ENCODE measurements at places on chromosomes 1 and 21. TPM values are rescaled to one million over a fixed set of nuclear protein-coding genes. Genes with fewer than 3 reads are reported as not detected.
A peak's percentile ranks its signal among the peaks of the same experiment; 100 is the strongest.

The PCBP3 gene
- 1.3 TPM for total RNA-seq

The NBPF6 gene
- not detected for total RNA-seq

The GPR161 gene
- total RNA-seq, result 6.5 TPM

The CRP gene
- 0.33 TPM for total RNA-seq

The NHLH1 gene
- total RNA-seq, result not detected

The PDE4B gene
- total RNA-seq, result 12.2 TPM

The LYPD8 gene
- total RNA-seq, result not detected

The OR2AK2 gene
- not detected for total RNA-seq

The ANGPTL1 gene
- total RNA-seq, result 19.8 TPM

The CELA2A gene
- 4,384 TPM for total RNA-seq

The RHD gene
- not detected for total RNA-seq

The GPR61 gene
- not detected for total RNA-seq

The MTARC2 gene
- 19.5 TPM for total RNA-seq

DNA sequence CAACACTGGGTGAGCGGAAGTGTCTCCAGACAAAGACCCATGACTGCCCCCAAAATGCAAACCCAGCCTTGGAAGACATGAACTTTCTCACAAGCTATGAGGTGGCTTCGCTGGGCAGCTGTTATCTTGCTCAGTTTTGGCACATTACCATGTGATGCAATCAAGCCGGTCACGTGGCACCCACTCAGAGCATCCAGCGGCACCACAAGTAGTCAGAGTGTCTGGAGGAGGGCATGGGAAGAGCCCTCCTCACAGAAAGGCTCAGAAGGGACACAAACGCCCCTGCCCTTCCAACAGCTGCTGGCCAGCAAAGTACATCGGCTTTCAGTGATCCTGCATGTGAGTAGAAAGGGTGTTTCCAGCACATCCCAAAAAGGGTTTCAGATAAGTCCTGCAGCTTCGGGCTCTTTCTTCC is 145.5 kb upstream of the IRF2BP2 start:
- peaks cover 32% of the 10 kb centered on the region for H3K4me1 ChIP-seq
- no peak overlapping the region for H3K27ac ChIP-seq
- no peaks in the 10 kb centered on the region for H3K36me3 ChIP-seq
- DNase-seq, result peak; percentile 78
- no peak overlapping the region for H3K4me3 ChIP-seq

- no peaks in the 10 kb centered on the region for H3K36me3 ChIP-seq
- H3K27ac ChIP-seq, result no peak overlapping the region
- no peak for DNase-seq
- no peaks in the 10 kb centered on the region for H3K27me3 ChIP-seq
These were observed 20.3 kb downstream of the PDC start for GRCh38 chr1:186440584-186440983.

DNA sequence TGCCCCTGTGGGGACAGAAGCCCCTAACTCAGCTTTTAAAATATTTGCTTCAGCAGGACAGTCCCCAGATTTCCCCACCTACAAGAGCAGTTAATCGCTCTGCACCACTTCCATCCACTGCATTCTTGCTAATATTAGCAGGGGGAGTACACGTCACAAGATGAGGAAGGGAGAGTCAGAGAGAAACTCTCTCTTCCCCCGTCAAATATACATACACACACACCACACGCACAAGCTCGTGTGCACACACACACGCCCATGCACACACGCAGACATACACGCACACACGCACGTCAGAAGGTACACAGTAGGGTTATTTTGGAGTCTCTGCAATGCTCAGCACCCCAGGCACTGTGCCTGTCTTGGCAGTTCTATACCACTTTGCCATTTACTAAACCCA is 2.1 kb downstream of the CLCA1 start:
- H3K36me3 ChIP-seq, result no peaks in the 10 kb centered on the region
- no peaks in the 10 kb centered on the region for H3K27me3 ChIP-seq
- H3K4me3 ChIP-seq, result no peak overlapping the region
- DNase-seq, result no peak

GRCh38 chr1:199272139-199272544 is 633.3 kb downstream of the PTPRC start:
- H3K4me3 ChIP-seq, result no peak overlapping the region
- no peaks in the 10 kb centered on the region for H3K27me3 ChIP-seq
- no peak for DNase-seq
- H3K4me1 ChIP-seq, result peaks cover 26% of the 10 kb centered on the region
- no peaks in the 10 kb centered on the region for H3K36me3 ChIP-seq

DNA sequence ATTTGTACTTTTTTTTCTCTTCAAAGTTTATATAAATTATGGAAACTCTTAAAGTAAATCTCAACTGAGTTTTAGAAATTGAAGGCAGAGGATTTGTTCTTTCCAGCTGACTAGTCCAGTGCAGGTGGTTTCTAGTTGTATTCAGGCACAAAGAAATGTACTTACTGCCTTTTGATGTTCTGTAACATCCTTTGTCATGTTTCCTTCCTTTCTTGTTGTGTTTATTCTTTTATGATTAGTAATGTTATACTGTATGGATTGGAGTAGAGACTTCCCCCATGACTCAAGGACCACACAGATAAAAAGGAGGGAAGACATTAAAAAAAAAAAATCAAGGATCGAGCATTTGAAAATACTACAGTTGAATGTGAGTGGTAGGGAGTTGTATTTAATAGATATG is 8.0 kb downstream of the HIPK1 start:
- peaks cover 51% of the 10 kb centered on the region for H3K4me1 ChIP-seq
- no peak for DNase-seq
- no peak overlapping the region for H3K4me3 ChIP-seq
- no peak overlapping the region for H3K27ac ChIP-seq
- no peaks in the 10 kb centered on the region for H3K36me3 ChIP-seq
- H3K27me3 ChIP-seq, result no peaks in the 10 kb centered on the region

DNA sequence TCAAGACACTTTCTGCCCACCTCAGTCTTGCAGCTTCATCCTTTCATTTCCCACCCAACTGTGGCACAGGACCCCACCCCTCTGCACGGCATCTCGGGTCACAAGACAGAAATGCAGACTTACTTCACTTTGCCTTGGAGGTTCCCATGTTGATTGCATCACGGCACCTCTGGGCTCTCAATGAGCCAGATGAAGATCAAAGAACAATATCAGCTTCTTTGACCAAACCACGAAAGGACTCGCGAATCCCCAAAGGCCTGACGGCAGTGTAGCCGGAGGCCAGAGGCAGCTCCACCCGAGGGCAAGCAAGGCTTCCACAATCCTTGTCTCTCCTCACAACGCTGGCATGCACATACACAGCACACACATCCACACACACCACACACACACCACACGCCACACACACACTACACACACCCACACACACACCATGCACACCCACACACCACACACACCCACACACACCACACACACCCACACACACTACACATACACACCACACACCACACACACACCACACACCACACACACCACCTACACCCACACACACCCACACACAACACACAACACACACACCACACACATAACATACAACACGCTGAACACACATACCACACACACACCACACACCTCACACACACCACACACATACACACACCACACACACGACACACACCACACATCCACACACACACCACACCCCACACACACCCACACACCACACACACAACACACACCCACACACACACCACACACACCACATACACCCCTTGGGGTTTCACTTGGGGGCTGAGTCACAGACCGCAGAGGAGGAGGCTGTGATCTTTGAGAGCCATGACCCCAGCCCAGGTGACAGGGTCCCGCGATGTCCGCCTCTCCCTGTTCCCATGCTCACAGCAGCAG is 35.8 kb downstream of the UBASH3A start:
- H3K27me3 ChIP-seq, result no peaks in the 10 kb centered on the region
- H3K4me1 ChIP-seq, result no peaks in the 10 kb centered on the region
- no peak overlapping the region for H3K4me3 ChIP-seq
- DNase-seq, result no peak
- H3K27ac ChIP-seq, result no peak overlapping the region

DNA sequence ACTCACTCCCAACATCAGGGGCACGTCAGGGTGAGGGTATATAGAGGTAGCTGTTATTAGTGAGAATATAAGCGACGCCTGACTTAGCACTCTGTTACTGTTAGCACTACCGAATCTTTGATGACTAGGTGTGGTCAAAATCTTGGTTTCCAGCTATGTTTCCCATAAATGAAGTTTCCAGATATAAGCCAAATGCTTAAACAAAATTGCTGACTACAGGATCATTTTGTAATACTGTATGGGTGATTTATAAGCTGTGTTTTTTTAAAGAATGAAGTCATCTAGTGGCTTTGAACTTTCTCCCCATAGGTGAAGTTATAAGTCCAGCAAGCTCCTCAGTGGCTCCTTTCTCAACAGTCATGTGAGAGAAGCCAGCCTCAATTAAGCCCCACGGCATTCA is 23.7 kb downstream of the KCNJ15 start:
- no peaks in the 10 kb centered on the region for H3K36me3 ChIP-seq
- no peak overlapping the region for H3K27ac ChIP-seq
- no peaks in the 10 kb centered on the region for H3K4me1 ChIP-seq
- no peak overlapping the region for H3K4me3 ChIP-seq

- H3K36me3 ChIP-seq, result no peaks in the 10 kb centered on the region
- no peak overlapping the region for H3K4me3 ChIP-seq
- no peak for DNase-seq
- H3K4me1 ChIP-seq, result no peaks in the 10 kb centered on the region
These were observed 21.5 kb upstream of the NHLH2 start for GRCh38 chr1:115862403-115862802.

GRCh38 chr1:89502042-89502441 is 22.6 kb upstream of the LRRC8B start:
- H3K36me3 ChIP-seq, result no peaks in the 10 kb centered on the region
- no peak overlapping the region for H3K4me3 ChIP-seq
- no peaks in the 10 kb centered on the region for H3K27me3 ChIP-seq
- no peak for DNase-seq

DNA sequence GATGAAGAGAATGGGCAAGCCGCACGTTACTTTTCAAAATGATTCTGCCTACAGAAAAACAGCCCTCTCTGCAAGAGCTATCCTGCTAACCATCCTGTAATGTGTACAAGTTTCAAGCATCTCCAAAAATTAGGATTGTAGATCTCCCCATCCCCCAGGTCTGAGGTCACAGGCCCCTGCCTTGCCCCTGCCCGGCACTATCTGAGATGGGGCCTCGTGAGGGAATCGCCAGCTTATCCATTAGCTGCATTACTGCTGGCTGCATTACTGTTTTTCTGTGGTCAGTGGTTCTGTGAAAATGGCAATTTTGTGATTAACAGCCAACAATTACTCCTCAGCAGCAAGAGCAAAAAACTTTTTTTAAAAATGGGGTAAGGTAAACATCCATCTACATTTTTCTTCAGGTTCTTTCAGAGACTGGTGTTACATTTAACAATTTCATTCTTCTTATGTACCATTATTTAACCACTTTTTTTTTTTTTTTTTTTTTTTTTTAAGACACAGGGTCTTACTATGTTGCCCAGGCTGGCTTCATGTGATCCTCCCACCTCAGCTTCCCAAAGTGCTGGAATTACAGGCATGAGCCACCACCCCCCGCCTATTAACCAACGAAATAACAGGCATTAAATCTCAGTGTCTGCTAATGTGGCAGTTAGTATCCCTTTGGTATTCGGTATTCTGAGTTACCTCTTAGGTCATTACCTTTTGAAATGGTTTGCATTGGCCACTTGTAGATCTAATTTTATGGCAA is 83.8 kb downstream of the MRPL37 start:
- no peaks in the 10 kb centered on the region for H3K36me3 ChIP-seq
- peaks cover 48% of the 10 kb centered on the region for H3K4me1 ChIP-seq
- peak overlapping the region; percentile 71 for H3K27ac ChIP-seq
- H3K4me3 ChIP-seq, result no peak overlapping the region
- no peaks in the 10 kb centered on the region for H3K27me3 ChIP-seq
- no peak for DNase-seq

DNA sequence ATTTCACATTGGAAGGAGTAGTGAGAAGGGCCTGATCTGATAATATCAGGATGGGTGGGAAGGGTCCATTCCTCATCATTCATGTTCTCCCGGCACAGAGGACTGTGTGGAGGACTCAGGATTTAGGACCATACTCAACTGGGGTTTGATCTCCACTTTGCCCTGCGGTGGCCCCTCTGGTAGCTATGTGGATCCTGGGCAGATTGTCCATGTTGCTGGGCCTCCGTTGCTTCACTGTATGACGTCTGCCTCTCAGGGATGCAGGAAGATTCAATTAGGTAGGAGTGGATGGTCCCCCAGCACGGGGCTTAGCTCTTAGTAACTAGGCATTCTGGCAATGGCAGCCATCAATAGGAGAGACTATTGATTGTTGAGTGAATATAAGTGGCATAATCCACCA is 2.3 kb downstream of the ETS2 start:
- DNase-seq, result no peak
- peak overlapping the region; percentile 31 for H3K27ac ChIP-seq
- peaks cover 3% of the 10 kb centered on the region for H3K36me3 ChIP-seq
- H3K27me3 ChIP-seq, result no peaks in the 10 kb centered on the region
- peaks cover 18% of the 10 kb centered on the region for H3K4me1 ChIP-seq
- H3K4me3 ChIP-seq, result no peak overlapping the region

- no peak overlapping the region for H3K4me3 ChIP-seq
- DNase-seq, result no peak
- peaks cover 12% of the 10 kb centered on the region for H3K4me1 ChIP-seq
These were observed 75.2 kb downstream of the TRABD2B start for GRCh38 chr1:47921935-47922415.

GRCh38 chr1:182392050-182393028 is 749 bp upstream of the GLUL start:
- H3K27ac ChIP-seq, result peak overlapping the region; percentile 77
- peaks cover 36% of the 10 kb centered on the region for H3K4me1 ChIP-seq
- peak overlapping the region; percentile 89 for H3K4me3 ChIP-seq
- no peak for DNase-seq
- H3K27me3 ChIP-seq, result no peaks in the 10 kb centered on the region
- H3K36me3 ChIP-seq, result peaks cover under 1% of the 10 kb centered on the region

GRCh38 chr21:18373606-18374005 is 30.0 kb downstream of the TMPRSS15 start:
- H3K27ac ChIP-seq, result no peak overlapping the region
- DNase-seq, result no peak

- H3K4me1 ChIP-seq, result no peaks in the 10 kb centered on the region
- no peaks in the 10 kb centered on the region for H3K36me3 ChIP-seq
- H3K4me3 ChIP-seq, result no peak overlapping the region
- H3K27ac ChIP-seq, result no peak overlapping the region
- DNase-seq, result no peak
- H3K27me3 ChIP-seq, result no peaks in the 10 kb centered on the region
These were observed 81.0 kb upstream of the LRRC8D start for GRCh38 chr1:89739844-89740216.

- no peaks in the 10 kb centered on the region for H3K36me3 ChIP-seq
- no peaks in the 10 kb centered on the region for H3K4me1 ChIP-seq
- no peaks in the 10 kb centered on the region for H3K27me3 ChIP-seq
- no peak overlapping the region for H3K27ac ChIP-seq
- H3K4me3 ChIP-seq, result no peak overlapping the region
These were observed 231.5 kb downstream of the KCNT2 start for GRCh38 chr1:196376630-196377328.

GRCh38 chr1:119008483-119009311 is 20.6 kb upstream of the TBX15 start:
- no peak overlapping the region for H3K27ac ChIP-seq
- no peak overlapping the region for H3K4me3 ChIP-seq
- H3K27me3 ChIP-seq, result peaks cover 24% of the 10 kb centered on the region

- no peak overlapping the region for H3K4me3 ChIP-seq
- no peak for DNase-seq
- H3K36me3 ChIP-seq, result no peaks in the 10 kb centered on the region
- no peak overlapping the region for H3K27ac ChIP-seq
- no peaks in the 10 kb centered on the region for H3K27me3 ChIP-seq
These were observed 62.9 kb upstream of the SYT6 start for GRCh38 chr1:114216431-114217173.

All from body of pancreas (tissue), 4 donors.